Suprapubic skin (tissue), 4 donors: ENCODE measurements at places on chromosomes 2 and 18. TPM values are rescaled to one million over a fixed set of nuclear protein-coding genes. Genes with fewer than 3 reads are reported as not detected.

EHBP1 gene
- 42.9 TPM for total RNA-seq

SFTPB gene
- not detected for total RNA-seq

CD207 gene
- total RNA-seq: 43.4 TPM

PTPN2 gene
- total RNA-seq: 49.2 TPM

IL1A gene
- total RNA-seq: 0.76 TPM

HTR2B gene
- not detected for total RNA-seq

MROH2A gene
- total RNA-seq: not detected

STAT4 gene
- 0.34 TPM for total RNA-seq

RNF152 gene
- 49.3 TPM for total RNA-seq

LRATD1 gene
- total RNA-seq: 41.5 TPM

CD28 gene
- total RNA-seq: not detected

ID2 gene
- total RNA-seq: 200 TPM

GRCh38 chr18:21479721-21480120 lies 120.8 kb downstream of the ESCO1 start:
- H3K36me3 ChIP-seq: no peaks in the 10 kb centered on the region
- DNase-seq: no peak
- no peaks in the 10 kb centered on the region for H3K27me3 ChIP-seq
- H3K4me1 ChIP-seq: no peaks in the 10 kb centered on the region
- H3K27ac ChIP-seq: no peak overlapping the region

DNA sequence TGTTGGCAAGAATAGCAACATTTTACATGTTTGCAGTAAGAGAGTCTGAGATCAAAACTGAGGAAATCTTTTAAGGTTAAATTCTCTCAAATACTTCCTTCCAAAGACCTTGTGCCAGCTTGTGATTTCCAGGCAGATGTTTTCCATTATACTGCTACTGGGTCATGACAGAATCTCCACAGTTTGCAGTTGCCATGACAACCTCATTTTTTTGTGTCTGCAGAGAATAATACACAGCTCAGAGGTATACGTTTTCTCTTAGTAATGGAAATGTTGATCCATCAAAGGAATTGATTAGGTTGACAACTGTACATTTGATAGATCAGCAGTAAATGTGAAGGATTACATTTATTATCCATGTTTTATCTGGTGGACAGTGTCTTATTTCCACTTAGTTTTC lies 29.1 kb upstream of the CSRNP3 start:
- H3K36me3 ChIP-seq: no peaks in the 10 kb centered on the region
- DNase-seq: no peak
- H3K27ac ChIP-seq: no peak overlapping the region

- peaks cover 3% of the 10 kb centered on the region for H3K27me3 ChIP-seq
- H3K36me3 ChIP-seq: no peaks in the 10 kb centered on the region
- no peak overlapping the region for H3K27ac ChIP-seq
- no peak overlapping the region for H3K4me3 ChIP-seq
- no peak for DNase-seq
Measured at GRCh38 chr2:240990266-240990529, 8.2 kb upstream of the SNED1 start.

DNA sequence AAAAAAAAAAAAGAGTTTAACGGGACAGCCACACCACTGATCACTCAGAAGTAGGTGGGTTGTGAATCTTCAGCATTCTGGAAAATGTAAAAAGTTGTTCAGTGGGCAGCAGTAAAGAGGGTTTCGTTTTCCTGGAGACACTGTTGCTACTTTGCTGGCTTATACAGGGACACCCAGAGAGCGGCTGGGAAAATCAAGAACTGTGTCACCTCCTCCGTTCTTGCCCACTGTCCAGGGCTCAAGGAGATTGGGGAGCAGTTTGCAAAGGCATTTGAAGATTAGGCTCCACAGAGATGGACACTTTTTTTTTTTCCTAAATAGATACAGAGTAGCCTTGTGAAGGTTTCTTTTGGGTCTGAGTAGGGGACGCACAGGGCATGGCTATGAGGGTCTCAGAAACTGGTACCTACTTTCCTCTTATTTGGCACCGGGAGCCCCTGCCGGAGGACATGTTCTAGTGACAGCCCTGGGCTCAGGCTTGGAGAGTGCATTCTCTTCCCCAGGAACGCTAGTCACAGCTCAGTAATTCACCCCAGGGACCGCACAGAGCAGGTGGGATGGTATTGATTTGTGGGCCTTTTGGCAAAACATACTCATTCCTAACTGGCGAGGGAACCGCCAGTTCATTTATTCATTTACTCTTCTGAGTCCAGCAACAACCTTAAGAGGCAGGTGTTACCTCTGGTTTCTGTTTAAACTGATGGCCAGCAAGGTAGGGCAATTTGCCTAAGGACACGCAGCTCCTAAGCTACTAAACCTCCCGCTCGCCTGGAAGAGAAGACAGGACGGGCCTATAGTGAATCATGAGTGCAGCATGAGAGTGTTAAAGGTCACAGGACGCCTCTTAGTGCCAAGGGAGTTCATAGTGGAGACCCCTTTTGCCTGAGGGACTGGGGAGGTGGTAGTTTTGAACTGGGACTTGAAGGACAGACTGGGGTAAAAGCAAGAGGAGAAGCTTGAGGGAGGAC lies 53.1 kb downstream of the HPCAL1 start:
- H3K36me3 ChIP-seq: peaks cover 15% of the 10 kb centered on the region
- no peak overlapping the region for H3K27ac ChIP-seq
- no peaks in the 10 kb centered on the region for H3K4me1 ChIP-seq
- H3K4me3 ChIP-seq: no peak overlapping the region
- no peak for DNase-seq
- no peaks in the 10 kb centered on the region for H3K27me3 ChIP-seq

DNA sequence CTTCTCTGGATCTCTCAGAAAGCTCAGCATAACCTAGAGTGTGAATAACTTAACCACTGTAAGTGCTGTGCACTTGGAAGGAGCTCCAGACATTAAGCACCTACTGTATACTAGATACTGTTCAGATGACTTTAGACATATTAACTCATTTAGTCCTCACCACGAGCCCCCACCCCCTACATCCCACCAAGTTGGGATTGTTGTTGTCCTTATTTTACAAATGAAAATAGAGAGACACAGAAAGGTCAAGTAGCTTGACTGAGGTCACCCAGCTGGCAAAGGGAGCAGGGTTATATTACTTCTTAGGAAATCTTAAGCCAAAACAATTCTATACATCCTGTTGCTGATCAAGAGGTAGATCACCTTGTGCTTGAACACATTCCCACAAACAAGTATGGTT lies 234.2 kb upstream of the SMAD2 start:
- no peaks in the 10 kb centered on the region for H3K36me3 ChIP-seq
- peaks cover 54% of the 10 kb centered on the region for H3K4me1 ChIP-seq
- no peak overlapping the region for H3K4me3 ChIP-seq
- DNase-seq: no peak

DNA sequence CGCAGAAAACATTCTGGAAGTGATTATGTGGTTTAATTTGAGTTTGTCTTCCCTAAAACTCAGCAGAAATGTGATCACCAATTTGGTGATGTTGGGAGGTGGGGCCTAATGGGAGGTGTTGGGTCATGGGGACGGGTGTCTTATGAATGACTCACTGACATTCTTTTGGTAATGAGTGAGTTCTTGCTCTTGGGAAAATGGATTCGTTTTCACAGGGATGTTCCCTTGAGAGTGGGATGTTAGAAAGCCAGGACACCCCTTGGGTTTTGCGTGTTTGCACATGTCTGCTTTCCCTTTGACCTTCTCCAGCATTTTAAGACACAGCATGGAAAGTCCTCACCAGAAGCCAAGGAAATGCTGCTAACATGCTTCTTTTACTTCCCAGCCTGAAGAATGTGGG lies 321.5 kb upstream of the NT5C1B start:
- no peak for DNase-seq
- H3K27me3 ChIP-seq: no peaks in the 10 kb centered on the region
- no peaks in the 10 kb centered on the region for H3K4me1 ChIP-seq
- no peak overlapping the region for H3K27ac ChIP-seq

GRCh38 chr2:104733226-104733943 lies 120.5 kb upstream of the POU3F3 start:
- no peak overlapping the region for H3K27ac ChIP-seq
- no peaks in the 10 kb centered on the region for H3K36me3 ChIP-seq
- no peaks in the 10 kb centered on the region for H3K27me3 ChIP-seq
- H3K4me3 ChIP-seq: no peak overlapping the region
- DNase-seq: no peak
- no peaks in the 10 kb centered on the region for H3K4me1 ChIP-seq

DNA sequence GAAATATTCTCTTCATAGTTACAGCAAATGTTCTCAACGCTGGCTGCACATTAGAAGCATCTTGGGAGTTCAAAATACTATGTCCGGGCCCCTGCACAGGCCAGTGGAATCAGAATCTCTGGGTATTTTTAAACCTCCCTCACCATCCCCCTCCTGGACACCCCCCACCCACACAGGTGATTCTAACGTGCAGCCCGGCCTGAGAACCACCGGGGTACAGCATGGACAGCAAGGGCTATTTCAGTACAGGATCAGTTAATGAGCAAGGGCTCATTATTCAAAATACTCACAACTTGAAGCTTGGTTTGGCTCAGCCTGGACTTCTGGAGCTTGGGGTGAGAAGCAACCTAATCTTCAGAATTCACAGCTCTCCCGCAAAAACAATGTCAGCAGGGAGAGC lies 31.4 kb downstream of the INO80C start:
- H3K36me3 ChIP-seq: no peaks in the 10 kb centered on the region
- DNase-seq: no peak
- no peaks in the 10 kb centered on the region for H3K27me3 ChIP-seq
- no peak overlapping the region for H3K4me3 ChIP-seq

- no peak for DNase-seq
- H3K36me3 ChIP-seq: no peaks in the 10 kb centered on the region
- no peaks in the 10 kb centered on the region for H3K4me1 ChIP-seq
- no peak overlapping the region for H3K4me3 ChIP-seq
- no peaks in the 10 kb centered on the region for H3K27me3 ChIP-seq
Measured at GRCh38 chr2:154402213-154402612, 296.3 kb upstream of the KCNJ3 start.

DNA sequence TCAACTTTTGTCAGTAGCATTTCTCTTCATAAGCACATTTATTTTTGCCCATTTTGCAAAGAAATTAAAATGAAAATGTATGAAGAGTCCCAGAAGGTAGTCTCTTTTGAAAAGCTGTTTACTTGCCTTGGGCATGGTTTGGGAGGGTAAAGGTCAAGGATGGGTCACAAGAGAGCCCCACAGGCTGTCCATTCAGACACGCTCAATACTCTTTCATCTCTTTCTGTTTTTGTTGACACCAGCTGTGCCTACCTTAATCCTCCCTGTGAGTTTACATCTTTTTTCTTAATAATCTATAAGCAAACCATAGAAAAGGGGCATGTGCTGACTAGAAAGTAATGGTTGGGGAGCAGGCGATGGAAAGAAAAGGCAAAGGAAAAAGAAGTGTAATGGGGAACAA lies 49.6 kb upstream of the KLF7 start:
- H3K27me3 ChIP-seq: peaks cover under 1% of the 10 kb centered on the region
- no peak overlapping the region for H3K27ac ChIP-seq
- H3K4me1 ChIP-seq: peaks cover 6% of the 10 kb centered on the region

GRCh38 chr2:21195326-21195725 lies 71.6 kb downstream of the TDRD15 start:
- no peak overlapping the region for H3K27ac ChIP-seq
- H3K4me1 ChIP-seq: no peaks in the 10 kb centered on the region
- no peaks in the 10 kb centered on the region for H3K27me3 ChIP-seq
- H3K4me3 ChIP-seq: no peak overlapping the region
- DNase-seq: no peak
- H3K36me3 ChIP-seq: no peaks in the 10 kb centered on the region

- H3K36me3 ChIP-seq: no peaks in the 10 kb centered on the region
- H3K27me3 ChIP-seq: no peaks in the 10 kb centered on the region
- peaks cover 4% of the 10 kb centered on the region for H3K4me1 ChIP-seq
- H3K27ac ChIP-seq: no peak overlapping the region
- DNase-seq: no peak
Measured at GRCh38 chr2:102081606-102082005, 60.9 kb upstream of the IL1R1 start.

DNA sequence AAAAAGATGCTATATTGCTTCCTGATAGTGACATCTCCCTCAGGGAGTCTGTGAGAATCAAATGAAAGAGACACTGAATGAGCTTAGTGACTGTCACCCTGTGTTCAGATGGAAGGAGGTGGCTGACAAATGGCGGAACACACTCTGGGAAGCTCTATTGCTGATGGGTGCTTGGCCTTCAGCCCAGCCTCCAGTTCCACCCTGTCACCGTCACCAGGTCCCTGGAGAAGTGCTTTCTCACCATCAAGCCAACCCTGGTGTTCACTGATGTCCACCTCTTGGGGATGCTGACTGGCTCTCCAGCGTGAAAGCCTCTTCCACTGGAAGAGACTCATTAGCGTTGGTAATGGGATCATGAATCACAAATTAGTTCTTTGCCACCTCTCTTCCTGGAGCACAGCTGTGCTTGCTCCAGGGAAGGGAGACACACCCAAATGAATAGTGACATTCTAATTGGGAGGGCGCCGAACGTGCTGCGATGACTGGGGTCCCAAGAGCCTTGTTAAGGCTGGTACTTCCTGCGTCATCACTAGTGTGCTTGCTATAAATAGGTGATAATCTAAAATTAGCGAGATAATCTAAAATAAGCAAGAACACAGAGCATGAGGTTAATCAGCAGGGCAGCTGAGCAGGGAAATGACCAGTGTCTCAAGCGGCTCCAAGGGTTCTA lies 154.0 kb downstream of the CLIP4 start:
- no peak overlapping the region for H3K27ac ChIP-seq
- H3K4me1 ChIP-seq: peaks cover 40% of the 10 kb centered on the region
- no peaks in the 10 kb centered on the region for H3K27me3 ChIP-seq
- H3K4me3 ChIP-seq: no peak overlapping the region

- H3K4me1 ChIP-seq: peaks cover 23% of the 10 kb centered on the region
- no peak overlapping the region for H3K27ac ChIP-seq
- peaks cover 5% of the 10 kb centered on the region for H3K27me3 ChIP-seq
- H3K4me3 ChIP-seq: no peak overlapping the region
Measured at GRCh38 chr2:121288454-121289231, 3.6 kb upstream of the TFCP2L1 start.

DNA sequence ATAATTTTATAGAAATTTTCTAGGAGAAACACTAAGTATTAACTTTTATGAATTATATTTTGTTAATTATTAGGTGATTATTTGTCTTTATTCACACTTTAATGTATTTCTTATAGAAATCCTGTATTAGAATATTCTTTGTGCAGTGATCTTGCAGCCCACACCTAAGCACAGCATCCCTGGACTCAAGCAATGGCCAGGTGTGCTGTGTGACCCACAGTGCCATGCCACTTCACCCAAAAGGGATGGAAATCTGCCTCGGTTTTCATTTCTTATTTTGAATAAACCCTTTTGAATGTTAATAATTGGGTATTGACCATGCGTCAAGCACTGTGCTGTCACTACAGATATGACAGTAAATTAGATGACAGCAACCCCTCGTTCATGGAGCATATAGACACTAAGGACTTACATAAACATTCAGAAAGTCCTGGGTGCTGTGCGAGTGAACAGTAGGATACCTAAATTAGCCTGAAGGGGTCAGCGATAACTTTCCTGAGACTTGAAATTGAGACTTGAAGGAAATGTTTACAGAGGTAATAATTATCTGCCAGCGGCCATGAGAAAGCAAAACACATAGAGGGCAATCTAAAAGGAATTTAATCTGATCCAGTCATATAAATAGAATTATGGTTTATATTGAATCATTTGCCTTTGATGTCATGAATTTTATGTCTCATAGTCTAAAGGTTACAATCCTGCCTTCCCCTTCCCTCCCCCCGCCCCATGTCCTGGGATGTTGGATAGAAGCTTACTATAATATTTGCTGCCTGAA lies 52.7 kb upstream of the CALCRL start:
- H3K4me3 ChIP-seq: no peak overlapping the region
- DNase-seq: no peak
- no peaks in the 10 kb centered on the region for H3K36me3 ChIP-seq
- no peak overlapping the region for H3K27ac ChIP-seq
- no peaks in the 10 kb centered on the region for H3K27me3 ChIP-seq

- no peaks in the 10 kb centered on the region for H3K27me3 ChIP-seq
- H3K4me1 ChIP-seq: no peaks in the 10 kb centered on the region
- no peaks in the 10 kb centered on the region for H3K36me3 ChIP-seq
- H3K27ac ChIP-seq: no peak overlapping the region
Measured at GRCh38 chr2:184581391-184581790, 16.9 kb upstream of the ZNF804A start.
